NAMALWA (cell line): ENCODE measurements at places on chromosomes 16 and 17.

DNA sequence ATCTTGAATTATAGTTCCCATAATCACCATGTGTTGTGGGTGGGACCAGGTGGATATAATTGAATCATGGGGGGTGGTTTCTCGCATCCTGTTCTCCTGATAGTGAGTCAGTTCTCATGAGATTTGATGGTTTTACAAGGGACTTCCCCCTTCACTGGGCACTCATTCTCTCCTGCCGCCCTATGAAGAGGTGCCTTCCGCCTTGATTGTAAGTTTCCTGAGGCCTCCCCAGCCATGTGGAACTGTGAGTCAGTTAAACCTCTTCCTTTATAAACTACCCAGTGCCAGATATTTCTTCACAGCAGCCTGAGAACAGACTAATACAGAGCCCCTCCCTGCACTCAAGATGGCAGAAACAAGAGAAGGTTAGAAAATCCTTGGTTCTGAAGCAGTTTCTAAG, 26.4 kb downstream of the LDAF1 start:
- no peak for DNase-seq

- no peak for DNase-seq
These were observed 515.3 kb downstream of the GRIN2A start for GRCh38 chr16:9666834-9667480.

- DNase-seq: no peak
These were observed 37.4 kb upstream of the COQ7 start for GRCh38 chr16:19029980-19030379.

DNA sequence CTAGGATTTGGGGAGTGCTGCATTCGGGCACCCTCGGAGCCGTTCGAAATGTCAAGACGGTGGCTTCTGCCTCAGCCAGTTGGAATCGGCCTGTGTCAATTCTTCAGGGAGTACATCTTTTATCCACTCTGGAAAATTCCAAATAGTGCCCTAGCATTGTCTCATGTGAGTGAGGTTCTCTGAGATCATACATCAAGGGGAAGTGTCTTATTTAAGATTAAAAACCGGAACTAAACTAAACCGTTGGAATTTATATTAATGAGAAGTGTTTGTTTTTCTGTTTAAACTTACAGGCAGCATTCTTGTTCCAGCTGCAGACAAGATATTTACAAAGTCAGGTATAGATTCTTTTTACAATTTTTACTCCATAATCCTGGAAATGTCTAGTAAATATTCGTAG, 56.8 kb downstream of the SLC47A1 start:
- no peak for DNase-seq

DNA sequence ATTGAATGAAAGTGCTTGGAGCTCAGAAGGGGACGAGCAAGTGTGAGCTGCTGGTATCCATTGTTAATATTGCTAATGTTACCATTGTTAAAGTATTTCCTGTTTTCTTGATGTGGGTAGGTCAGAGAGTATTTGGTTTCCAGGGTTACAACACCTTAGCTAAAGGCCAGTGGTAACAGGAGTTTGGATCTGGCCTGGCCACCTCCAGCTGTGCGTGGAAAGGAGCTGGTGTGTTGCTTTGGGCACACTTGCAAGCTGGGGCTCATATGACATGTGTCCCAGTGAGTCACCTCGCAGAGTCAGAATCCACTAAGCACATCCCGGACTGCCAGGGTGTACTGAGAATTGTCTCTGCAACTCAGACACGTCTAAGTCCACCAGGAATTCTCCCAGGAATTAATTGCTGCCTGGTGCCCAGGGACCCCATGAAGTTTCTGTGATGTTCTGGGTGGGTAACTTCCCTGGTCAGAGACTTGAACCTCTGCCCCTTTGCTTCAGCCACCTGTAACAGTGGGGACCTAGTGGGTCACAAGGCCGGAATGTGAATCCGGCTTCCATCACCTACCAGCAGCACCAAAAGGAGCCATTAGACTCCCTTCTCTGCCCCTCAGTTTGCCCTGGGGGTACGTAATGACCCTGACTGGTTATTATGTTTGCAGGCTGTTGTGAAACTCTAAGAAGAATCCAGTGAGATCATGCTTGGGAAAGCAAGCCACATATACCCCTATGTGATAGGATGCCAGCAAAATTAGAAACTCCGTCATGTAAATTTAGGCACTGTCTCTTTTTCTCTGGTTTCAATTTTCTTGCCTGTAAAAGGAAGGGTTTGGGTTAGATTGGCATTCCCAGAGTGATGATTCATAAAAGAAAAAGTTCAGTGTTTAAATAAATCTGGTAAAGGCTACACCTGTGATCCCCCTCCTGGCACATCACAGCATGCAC, 12.8 kb downstream of the SLC6A2 start:
- DNase-seq: no peak

GRCh38 chr16:75640598-75640997, 6.9 kb downstream of the KARS1 start:
- DNase-seq: no peak

GRCh38 chr17:27245230-27245696, 48.7 kb upstream of the WSB1 start:
- DNase-seq: peak; percentile 89

GRCh38 chr17:41516830-41517283, 1.8 kb downstream of the KRT15 start:
- DNase-seq: no peak

DNA sequence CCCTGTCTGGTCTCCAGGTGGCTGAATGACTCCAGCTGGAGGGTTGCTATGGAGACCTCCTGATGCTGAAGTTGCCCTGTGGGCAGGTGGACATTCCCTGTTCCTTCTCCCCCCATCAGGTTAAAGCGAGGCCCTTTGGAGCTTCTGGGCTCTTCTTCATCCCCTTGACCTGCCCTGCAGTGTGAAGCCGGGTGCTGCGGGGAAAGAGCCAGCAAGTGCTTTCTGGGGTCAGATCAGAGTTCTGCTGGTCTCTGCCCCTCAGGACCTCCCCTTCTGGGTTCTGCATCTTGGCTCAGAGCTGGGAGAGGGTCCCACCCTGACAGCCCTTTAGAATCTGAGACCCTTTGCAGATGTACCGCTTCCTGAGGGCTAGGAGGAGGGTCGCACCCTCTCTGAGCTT, 25.1 kb downstream of the NKD1 start:
- no peak for DNase-seq

DNA sequence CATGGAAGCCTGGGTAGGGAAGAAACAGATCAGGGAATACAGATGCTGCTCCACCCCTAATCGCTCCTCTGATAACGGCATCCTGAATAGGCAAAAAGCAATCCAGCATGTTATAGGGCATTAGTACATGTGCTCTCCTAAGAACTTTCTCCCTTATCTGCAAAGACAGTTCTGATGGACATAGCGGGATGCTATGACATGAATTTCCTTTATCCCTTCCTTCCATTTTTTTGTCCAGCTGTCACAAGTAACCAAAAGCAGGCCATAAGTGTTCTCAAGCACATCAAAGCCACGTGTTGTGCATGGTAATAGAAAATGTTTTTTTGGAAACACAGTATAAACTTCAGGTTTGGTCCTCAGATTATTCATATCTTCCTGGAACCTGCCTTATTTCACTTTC, 141.4 kb upstream of the MON1B start:
- DNase-seq: no peak

GRCh38 chr16:54123766-54124165, 162.8 kb downstream of the IRX3 start:
- DNase-seq: no peak

- DNase-seq: peak; percentile 82
These were observed at the start of gene KCNAB3 for GRCh38 chr17:7929158-7930023. Gene KCNAB3 (minus strand): TSS chr17:7929856. CDS start chr17:7929435, 421 bp downstream.

GRCh38 chr16:14300705-14301168, 229.6 kb downstream of the MRTFB start:
- peak; percentile 82 for DNase-seq

GRCh38 chr17:21772321-21772720, 80.0 kb downstream of the KCNJ18 start:
- no peak for DNase-seq

- DNase-seq: no peak
These were observed 327.9 kb downstream of the SLC39A11 start for GRCh38 chr17:72764632-72765041.

DNA sequence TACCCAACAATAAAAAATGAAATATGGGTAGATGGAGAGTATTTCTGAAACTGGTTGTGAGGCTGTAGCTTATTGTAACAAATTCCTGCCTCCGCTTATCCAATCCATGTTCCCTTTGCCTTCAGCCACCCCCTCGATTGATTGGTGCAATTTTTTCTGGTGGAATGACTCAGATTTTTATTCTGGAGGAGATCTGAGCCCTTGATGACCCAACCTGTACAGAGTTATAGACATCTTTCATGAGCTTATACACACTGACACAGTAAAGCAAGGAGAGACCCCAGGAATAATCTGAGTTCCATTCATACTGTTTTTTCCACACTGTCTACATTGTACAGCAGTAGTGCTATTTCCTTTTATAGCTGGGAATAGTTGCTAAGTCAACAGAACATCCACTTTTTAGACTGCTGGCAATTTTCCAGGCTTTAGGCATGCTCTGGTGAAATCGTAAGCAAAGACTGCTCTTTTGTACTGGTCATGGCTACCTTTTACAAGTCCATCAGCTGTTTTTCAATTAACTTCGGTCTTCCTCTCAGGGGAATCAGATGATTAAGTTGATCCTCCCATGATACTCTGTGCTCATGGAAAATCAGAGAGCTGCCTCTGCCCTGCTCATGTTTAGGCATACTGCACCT, 30.1 kb downstream of the CCL4 start:
- no peak for DNase-seq

- DNase-seq: no peak
These were observed 397 bp downstream of the CDC42EP4 start for GRCh38 chr17:73311428-73311780.

DNA sequence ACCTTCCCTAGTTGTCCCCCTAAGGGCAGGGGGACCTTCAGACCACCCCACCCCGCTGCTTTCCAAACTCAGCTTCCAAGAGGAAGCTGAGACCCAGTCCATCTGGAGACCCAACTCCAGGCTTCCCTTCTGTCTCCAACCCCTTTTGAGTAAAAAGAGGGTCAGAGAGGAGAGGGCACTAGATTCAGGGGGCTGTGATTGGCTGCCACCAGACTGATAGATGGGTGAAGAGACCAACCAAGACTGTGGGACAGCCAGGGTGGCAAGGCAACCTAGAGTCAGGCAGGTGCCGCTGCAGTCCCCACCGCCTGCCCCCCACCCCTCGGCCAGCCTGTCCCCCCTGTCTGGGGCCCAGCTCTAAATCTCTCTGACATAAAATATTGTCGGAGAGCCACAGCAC, 92.5 kb downstream of the SDK2 start:
- no peak for DNase-seq

- no peak for DNase-seq
These were observed 188.7 kb upstream of the AXIN2 start for GRCh38 chr17:65750166-65750565.

DNA sequence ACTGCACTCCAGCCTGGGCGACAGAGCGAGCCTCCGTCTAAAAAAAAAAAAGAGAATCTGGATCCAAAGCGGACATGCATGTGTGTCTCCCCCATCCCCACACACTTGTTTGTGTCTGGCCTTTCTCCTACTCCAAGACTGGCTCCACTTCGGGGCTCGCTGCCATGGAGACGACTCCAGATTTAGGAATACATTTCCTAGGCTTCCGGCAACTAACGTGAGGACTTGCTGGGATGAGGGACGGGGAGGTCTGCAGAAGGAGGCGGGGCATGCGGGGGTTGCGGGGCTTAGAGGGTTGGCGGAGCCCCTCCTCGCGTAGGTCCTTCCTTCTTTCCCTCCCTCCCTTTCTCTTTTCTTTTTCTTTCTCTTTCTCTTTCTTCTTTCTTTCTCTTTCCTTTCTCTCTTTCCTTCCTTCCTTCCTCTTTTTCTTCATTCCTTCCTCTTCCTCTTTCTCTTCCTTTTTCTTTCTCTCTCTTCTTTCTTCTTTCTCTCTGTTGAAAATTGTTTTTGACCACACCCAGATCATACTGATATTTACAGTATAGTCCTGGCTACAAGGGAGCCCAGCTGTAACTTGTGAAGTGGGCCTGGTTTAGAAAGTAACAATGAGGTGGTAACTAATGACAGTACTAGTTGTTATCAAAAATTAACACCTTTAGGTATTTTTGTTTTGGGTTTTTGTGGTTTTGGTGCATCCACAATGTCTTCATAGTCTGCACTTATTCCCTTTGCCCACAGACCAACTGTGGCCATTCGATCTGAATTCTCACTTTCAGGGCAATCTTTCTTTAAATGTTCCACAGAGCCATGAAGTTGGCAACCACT, 25.2 kb downstream of the MIS12 start:
- no peak for DNase-seq

- DNase-seq: no peak
These were observed 2.1 kb upstream of the ESRP2 start for GRCh38 chr16:68238029-68238345.

GRCh38 chr16:30570636-30571444, 674 bp downstream of the ZNF688 start:
- no peak for DNase-seq

- no peak for DNase-seq
These were observed 36.9 kb upstream of the ATP2A3 start for GRCh38 chr17:4001048-4001590.

GRCh38 chr17:39960524-39961041, 2.2 kb upstream of the GSDMA start:
- DNase-seq: no peak

DNA sequence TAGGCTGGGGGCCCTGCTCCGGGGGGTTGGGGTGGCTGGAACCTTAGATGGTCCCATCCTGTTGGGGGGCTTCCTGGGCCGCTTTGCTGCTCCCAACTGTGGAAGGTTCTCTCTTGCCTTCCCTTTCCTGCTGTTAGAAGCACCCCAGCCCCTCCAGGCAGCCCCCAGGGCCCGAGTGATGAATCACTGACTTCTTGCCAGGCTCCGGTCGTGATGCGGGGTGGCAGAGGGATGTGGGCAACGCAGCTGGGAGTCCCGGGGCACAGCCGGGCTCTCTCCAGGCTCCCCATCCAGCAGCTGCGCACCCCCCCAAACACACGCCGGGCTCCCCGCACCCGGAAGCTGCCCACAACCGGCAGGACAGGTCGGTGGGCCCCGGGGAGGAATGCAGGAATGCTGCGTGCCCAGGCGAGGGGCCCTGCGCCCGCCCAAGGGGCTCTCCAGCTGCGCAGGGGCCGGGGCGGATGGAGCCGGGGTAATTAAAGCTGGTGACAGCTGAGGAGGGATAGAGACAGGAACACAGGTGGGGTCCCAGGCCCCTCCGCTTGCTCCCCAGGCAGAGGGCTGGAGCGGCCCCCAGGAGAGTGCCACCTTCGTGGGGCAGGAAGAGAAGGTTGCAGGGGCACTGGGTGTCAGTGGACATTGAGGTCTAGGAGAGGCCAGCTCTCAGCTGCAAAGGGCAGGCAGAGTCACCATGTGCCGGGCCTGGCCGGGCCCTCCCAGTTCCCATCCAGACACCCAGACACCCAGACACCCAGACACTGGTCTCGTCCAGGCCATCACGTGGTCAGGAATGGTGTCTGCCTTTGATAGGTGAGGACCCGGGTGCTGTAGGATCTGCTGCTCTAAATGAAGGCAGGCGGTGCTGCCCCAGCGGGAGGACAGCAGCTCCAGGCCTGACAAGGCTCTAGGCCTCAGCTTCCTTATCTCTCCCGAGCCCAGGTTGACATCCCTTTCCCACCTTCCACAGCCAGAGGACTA, 15.0 kb upstream of the SLC38A10 start:
- no peak for DNase-seq
